ENCODE measurements at places on chromosomes 6 and 20.
A peak's percentile ranks its signal among the peaks of the same experiment; 100 is the strongest.

DNA sequence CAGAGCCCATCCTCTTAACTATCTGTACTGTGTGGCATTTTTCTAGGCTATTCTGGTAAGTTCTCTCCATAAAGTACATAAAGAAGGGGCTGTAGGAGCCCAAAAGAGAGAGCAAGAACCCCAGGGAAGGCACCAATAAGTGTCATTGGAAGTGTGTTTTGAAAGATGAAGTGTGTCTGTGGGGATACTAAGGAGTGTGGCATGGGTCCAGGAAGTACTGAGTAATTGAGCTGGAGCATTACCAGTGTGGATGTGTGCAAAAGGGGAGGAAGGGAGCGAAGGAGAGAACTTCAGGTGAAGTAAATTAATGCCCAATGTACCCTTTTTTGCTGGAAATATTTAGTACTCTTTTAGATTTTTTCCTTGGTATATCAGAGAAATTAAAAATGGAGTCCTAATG, 63.9 kb downstream of the KCNS1 start:
- no peak for DNase-seq

- no peak for DNase-seq
Measured at GRCh38 chr6:151232899-151233298, 6.9 kb upstream of the AKAP12 start.

DNA sequence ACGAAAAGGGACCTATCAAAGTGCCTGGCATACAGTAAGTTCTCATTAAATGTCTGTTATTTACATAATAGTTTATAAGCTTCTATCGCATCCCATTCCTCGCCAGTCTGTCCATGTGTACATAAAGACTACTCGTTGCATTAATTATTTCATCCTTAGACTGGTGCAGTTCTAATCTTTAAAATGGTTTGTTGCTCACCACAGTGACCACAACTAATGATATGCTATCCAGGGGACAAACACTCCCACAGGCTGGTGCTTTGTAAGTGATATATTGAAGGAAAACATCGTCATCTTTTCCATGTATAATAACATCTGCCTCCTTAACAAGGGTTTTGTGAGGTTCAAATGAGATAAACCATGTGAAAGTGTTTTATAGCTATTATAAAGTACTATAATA, 39.0 kb upstream of the HBS1L start:
- no peak for DNase-seq

DNA sequence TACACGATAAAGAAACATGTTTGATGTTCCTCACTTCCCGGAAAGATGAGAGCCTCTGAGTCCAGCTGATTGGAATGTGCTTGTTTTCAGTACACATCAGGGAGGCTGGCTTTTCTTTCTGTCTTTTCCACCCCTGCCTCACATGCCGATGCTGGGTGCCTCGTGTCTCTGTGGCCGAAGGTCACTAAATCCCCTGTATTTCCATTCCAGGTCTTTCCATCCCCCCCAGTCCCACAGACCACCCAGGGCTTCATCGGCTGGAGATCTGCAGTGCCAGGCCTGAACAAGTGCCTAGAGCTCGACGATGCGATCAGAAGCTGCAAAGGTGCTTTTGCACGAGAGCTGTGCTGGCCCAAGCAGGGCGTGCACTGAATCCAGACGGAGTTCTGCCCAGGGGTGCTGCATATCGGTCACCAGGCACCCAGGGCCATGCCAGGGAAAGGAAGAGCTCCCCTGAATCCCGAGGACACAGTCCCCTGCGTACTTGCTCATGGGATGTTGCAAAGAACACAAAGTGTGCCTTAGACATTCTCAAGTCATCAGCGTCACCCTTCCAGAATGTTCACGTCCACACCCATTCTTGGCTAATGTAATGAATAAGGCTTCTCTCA, 67.9 kb downstream of the ANKRD60 start:
- DNase-seq, result no peak

GRCh38 chr20:33281550-33282146, 1.4 kb upstream of the BPIFB1 start:
- no peak for DNase-seq

- DNase-seq, result no peak
Measured at GRCh38 chr20:36074983-36075382, 79.6 kb upstream of the EPB41L1 start.

DNA sequence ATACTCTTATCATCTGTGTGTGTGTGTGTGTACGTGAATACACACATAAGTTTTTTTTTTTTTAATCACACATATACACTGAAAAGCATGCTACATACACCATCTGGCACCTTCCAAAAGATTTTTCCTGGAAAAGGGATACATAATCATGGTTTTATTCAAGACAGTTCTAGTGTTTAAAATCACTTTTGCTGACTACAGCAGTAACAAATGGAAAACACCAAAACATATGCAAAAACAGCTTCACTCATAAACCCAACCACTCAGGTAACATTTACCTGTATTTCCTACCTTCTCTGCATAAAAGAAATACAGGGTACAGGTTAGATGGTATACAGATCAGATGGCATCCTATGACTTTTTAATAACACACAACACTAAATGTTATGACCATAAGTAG, 2.5 kb downstream of the SNX14 start:
- DNase-seq, result no peak

DNA sequence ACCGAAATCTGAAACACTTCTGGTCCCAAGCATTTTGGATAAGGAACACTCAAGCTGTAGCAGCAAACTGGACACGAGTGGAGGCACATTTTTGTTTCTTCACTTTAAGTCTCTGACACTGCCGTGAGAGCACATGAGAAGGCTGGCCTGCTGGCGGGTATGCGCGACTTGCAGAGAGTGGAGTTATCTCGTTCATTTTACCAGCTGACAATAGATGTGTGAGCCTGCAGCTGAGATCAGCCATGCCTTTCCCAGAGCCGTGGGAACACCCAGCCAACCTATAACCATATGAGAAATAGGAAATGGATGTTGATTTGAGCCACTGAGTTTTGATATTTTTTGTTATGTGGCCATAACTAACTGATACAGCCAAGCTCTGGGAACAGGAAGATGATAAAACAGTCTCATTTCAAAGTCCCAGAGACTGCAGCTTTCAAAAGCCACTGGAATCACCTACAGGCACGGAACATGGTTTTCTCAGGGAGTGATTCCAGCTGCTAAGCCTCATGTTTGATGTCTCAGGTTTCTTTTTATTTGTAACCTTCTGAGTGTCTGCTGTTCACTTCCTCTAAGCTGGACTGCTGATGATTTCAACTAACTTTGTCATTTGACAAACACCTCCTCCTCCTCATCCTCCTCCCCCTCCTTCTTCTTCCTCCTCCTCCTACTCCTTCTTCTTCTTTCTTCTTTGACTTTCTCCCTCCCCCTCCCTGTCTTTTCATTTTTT, 28.6 kb upstream of the LAMP5 start:
- DNase-seq, result no peak

GRCh38 chr6:37700620-37700973, 2.9 kb upstream of the MDGA1 start:
- no peak for DNase-seq

GRCh38 chr6:84284428-84285049, 57.1 kb upstream of the CEP162 start:
- DNase-seq, result no peak

DNA sequence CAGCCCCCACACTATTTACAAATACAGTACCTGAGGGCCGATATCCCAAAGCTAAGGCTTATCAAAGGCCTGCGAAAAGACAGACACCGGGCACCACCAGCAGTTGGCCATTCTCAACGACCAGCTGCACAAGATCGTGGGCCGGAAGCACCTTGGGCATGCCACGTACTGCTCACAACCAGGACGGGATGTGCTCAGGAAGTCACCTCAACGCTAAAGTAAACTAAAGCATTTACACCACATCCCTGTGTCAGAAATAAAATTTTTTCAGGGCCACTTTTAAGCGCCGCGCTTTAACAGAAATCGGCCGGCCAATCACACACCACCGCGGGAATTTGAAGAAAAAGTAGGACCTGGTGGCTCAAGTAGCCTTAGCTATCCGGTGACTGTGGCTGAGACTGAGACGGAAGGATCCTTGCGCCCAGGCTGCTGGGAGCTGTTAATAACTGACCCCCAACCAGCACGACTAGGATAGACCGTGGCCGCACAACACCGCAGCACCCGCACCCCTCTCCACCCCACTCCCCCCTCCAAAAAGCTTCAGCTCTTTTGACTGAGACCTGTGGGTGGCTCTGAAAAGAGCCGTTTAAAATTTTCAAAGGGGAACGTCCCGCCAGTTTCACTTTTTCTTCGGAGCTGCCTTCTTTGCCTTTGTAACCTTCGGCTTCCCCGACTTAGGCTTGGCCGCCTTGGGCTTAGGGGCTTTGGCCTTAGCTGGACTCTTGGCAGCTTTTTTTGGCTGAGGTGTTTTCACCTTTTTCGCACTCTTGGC, 131.2 kb upstream of the BTN3A2 start:
- DNase-seq, result peak; percentile 42

GRCh38 chr20:62361799-62362589, 5.1 kb downstream of the LAMA5 start:
- peak; percentile 63 for DNase-seq

- no peak for DNase-seq
Measured at GRCh38 chr20:12467758-12468157, 541.0 kb upstream of the SPTLC3 start.

DNA sequence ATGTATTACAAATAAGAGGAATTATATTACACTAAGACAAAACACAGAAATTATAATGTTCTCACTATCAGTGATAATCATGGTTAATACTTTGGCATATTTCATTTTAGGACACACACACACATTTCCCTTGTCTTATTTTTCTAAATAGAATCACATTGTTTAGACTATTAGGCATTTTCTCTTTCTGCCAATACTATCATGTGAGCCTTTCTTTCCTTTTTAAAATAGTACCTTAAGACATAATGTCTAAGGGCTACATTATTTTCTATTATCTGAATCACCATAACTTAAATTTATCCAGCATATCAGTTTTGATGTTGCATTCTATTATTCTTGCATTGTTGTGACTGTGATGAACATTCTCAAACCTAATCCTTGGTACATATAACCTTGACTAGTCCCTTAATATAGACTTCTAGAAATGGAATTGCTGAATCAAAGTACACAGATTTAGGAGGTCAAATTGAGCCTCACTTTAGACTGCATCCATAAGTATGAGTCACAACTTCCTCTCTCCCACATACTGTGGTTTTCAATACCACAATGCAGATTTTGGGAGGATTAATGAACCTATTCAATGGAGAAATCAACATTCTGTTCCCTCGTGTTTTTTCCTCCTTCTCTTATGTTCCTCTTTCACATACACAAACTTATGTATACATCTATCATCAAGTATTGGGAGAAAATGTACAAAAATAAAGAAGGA, 212.6 kb downstream of the MOXD1 start:
- DNase-seq, result no peak

- no peak for DNase-seq
Measured at GRCh38 chr6:39925191-39925930, 8.9 kb downstream of the MOCS1 start.

DNA sequence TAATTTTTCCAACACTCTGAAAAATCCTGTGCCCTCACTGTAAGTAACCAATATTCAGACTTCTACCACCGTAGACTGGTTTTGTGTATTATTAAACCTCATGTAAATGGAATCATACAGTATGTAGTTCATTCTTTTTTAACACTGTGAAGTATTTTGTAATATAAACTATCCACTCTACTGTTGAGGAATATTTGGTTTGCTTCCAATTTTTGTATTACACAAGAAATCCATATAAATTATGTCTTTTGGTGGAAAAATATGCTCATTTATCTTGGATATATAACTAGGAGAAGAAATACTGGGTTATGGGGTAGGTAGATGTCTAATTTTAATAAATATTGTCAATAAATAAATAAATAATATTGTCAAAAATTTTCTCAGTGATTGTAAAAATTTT, 116.8 kb downstream of the CHD6 start:
- no peak for DNase-seq

DNA sequence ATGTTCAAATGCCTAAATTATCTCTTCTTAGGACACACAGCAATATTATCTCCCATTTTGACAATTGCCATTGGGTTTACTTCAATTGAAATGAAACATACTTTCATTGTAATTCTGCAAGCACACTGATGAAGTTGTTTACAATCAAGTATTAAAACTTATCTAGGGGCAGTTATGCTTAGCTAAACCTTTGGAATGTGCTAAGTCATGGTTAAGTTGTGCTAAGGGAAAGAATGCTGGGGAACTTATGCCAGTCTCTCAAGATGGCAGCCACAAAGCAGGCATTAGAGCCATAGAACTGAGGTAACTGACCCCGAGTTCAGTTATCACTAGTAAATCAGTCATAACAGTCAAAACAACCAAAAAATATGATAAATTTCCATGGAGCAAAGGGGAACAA, 59.1 kb upstream of the NT5E start:
- no peak for DNase-seq

GRCh38 chr6:164010441-164011103, 596.1 kb downstream of the QKI start:
- DNase-seq, result peak; percentile 52

GRCh38 chr6:155155787-155156447, 107.9 kb upstream of the CLDN20 start:
- DNase-seq, result no peak

GRCh38 chr6:135094403-135094821, 39.8 kb upstream of the HBS1L start:
- no peak for DNase-seq

GRCh38 chr6:102488729-102489128, 1095.2 kb downstream of the GRIK2 start:
- DNase-seq, result no peak

- no peak for DNase-seq
Measured at GRCh38 chr6:32108727-32109113, 418 bp downstream of the TNXB start.

DNA sequence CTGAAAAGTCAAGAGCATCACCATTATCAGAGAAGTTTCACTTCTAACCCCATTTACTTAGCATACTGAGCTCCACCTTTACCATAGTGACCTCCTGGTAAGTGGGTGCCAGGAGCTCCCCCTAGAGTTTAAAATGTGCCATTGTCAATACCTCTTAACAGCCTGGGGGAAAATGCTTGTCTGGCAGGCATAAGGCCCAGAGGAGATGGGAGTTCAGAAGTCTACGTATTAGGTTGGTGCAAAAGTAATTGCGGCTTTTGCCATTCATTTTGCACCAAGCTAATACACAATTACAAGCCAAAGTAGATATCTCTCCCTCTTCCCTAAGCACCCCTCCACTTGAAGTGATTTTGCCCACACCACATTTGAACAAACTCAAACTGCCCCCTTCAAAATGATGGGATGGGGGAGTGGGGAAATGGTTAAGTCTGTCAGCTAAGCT, 919.0 kb downstream of the KIF16B start:
- no peak for DNase-seq

DNA sequence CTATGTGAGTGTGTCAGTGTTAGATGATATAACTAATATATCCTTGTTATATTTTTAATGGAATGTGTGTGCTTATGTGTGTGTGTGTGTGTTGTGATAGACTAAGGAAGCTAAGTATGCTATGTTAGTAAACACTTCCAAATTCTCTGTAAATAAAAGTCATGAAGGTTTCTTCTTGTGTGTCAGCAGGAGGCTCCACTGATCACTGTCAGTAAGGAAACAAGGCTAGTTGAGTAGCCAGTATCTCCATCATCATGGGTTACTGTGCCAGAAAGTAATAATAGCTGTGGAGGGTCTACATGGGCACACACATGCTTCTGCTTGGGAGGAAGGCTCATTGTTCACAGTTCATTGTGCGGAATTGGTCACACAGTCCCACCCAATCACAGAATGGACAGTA, 302.8 kb upstream of the RNF217 start:
- DNase-seq, result no peak

- no peak for DNase-seq
Measured at GRCh38 chr6:14567842-14568241, 450.3 kb downstream of the CD83 start.

- no peak for DNase-seq
Measured at GRCh38 chr20:63645218-63645617, 8.0 kb downstream of the STMN3 start.

GRCh38 chr6:124796464-124796970, 165.7 kb upstream of the RNF217 start:
- no peak for DNase-seq
